ENCODE measurements at places on chromosomes 11 and 22. TPM values are rescaled to one million over a fixed set of nuclear protein-coding genes. Genes with fewer than 3 reads are reported as not detected.

DNA sequence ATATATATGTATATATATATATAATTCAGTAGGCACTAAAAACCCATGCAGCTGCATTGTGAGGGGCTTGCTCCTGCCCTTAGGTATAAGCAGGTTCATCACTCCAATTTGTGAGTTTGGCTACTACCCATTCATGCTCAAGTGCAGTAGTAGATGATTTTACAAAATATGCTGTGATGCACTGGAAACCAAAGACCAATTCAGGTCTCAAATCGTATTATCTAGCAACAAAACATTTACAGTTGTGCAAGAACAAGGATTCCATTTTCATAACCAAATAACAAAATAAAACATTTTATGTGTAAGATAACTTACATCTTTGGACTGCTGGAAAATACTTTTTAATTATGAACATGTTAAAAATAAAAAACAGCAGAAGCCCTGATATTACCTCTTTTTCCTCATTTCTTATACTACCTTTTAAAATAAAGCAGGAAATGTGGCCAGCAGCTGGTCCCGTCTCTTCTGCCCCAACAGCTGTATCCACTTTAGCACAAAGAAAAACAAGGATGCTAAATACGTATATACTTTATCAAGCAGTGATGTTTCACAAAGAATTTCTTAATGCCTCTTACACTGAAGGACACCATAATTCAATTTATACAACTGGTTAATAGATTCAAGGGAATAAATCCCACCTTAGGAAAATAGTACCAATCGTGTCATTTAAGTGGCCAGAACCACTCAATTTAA, 2.8 kb downstream of the CREBZF start:
- no peak for DNase-seq

SEC14L2 gene
- not detected for polyA plus RNA-seq

NFAM1 gene
- not detected for polyA plus RNA-seq

CHRNA10 gene
- polyA plus RNA-seq, result 1.7 TPM

LRRC4C gene
- polyA plus RNA-seq, result not detected

IPO7 gene
- polyA plus RNA-seq, result 69.1 TPM

- no peak for DNase-seq
Measured at GRCh38 chr11:77253690-77254089, 47.8 kb downstream of the GDPD4 start.

RAG1 gene
- polyA plus RNA-seq, result 1.4 TPM

Data from K562 (cell line).